IPS DF 19.7 (cell line): ENCODE measurements at places on chromosomes 6 and 20.
A peak's percentile ranks its signal among the peaks of the same experiment; 100 is the strongest.

- no peak for DNase-seq
These were observed 354.1 kb upstream of the ARID1B start for GRCh38 chr6:156423075-156423474.

- DNase-seq: no peak
These were observed 13.2 kb upstream of the NEDD9 start for GRCh38 chr6:11245381-11246256.

GRCh38 chr20:58893355-58894120 lies 41.0 kb downstream of the GNAS start:
- no peak for DNase-seq

DNA sequence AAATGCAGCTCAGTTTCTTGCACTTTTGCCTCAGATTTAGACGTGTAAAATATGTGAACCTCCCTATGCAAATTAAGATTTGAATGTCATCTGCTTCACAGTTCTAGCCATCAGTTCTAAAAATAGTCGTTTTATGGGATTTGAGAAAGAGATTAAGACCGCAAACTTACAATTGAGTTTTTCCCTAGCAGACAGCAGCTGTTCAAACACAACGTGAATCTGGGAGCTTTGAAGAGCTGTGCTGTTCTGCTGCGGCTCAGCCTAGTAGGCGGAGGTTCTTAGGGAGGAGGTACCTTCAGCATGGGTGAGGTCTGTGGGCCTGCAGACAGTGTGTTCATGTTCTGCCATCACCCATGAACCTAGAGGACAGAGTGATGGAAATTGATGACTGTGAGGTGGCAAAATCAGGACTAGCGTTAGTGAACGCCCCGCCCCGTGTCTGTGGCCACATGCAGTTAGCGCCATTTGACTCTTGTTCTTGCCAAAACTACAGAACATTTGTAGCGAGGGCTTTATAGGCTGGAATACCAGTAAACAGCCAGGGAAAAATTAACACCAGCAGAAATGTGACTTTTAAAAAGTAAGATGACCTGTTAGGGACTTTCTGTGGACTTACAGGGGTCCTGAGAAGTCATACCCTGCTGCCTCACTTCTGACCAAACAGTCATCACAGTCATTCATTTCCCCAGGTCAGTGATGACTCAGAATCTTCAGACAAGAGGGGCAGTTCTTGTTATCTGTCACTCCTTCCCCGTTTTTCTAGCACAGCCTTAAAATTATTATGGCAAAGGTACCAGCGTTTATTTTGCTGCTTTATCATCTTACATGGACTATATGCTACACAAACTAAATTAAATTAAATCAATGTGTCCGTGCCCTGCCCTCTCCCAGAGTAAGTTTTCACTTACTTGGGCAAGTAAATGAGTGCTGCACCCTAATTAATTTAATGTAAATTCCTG lies 84.3 kb upstream of the TMEM181 start:
- DNase-seq: no peak

GRCh38 chr6:80077067-80077466 lies 29.4 kb upstream of the BCKDHB start:
- peak; percentile 20 for DNase-seq

DNA sequence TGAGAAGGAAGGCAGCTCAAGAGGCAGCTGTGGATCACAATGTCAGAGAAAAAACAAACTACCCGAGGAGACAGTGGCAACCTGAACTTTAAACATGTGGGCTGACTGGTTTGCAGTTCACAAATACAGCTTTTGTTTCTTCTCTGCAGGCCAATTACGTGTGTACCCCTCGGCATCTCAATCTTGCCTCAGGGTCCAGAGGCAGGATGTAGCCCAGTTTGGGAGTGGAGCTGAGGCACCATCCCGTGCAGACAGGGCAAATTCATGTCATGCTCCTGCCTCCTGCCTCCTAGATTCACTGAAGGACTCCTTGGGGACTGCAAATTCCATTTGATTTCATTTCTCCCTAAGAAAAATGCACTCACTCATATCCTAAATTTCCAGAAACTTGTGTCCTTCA lies 94.2 kb upstream of the KCNK16 start:
- no peak for DNase-seq

- DNase-seq: no peak
These were observed 106.1 kb downstream of the NOL4L start for GRCh38 chr20:32479012-32479411.

DNA sequence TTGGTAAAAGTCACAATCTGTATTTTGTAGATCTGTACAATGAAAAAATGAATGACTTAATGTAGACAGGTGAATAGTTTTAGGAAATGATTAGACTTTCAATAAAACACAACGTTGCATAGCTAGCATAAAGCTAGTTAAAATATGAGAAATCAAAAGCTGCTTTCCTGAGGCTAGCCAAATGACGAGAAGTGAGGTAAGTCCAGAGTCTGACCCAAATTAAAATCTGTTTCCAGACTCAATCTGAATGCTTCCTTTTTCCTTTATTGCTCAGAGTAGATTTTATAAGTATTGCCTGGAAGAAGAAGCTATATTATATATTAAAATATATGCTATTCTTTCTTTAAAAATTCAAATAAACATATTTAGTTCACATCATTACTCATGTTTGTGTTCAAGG lies 615.4 kb downstream of the CD109 start:
- DNase-seq: no peak

- no peak for DNase-seq
These were observed 65.5 kb upstream of the NFATC2 start for GRCh38 chr20:51608061-51608460.

DNA sequence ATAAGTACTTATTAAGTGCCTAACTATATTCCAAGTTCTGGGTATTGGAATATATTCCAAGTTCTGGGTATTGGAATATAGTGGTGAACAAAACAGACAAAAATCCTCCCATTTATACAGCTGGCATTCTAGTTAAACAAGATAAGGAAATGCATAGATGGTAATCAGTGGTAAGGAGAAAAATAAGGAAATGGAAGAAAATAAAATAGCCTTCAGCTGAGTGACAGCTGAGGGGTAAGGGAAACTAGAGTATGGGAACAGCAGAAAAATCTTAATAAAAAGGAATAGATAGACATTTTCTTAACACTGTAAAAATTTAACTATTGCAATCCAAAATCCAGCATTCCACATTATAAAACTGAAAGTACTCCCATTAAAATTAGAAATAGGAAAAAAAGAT lies 17.2 kb upstream of the WFDC10A start:
- no peak for DNase-seq

GRCh38 chr20:33549229-33549999 lies 59.5 kb downstream of the CBFA2T2 start:
- no peak for DNase-seq

GRCh38 chr20:19448632-19449031 lies 236.2 kb downstream of the SLC24A3 start:
- no peak for DNase-seq

DNA sequence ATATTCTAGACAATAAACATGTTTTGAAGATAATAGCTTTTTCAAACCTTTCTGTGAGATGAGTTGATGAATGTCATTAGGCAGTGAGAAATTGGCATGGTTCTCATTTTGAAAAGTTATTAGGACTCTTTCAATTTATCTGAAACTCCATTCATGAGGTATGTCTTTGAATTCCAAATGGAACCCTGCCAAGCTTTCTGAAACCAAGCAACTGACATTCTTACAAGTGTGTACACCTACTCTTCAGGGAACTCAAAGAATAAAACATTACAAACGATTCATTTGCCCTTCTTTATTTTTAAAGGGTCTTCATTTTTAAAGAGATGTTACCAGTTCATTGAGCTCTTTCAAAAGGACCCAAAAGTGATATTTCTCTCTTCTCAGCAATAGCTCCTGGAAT lies 2.1 kb upstream of the TRDN start:
- DNase-seq: no peak

GRCh38 chr6:68473433-68474210 lies 161.5 kb upstream of the ADGRB3 start:
- no peak for DNase-seq

DNA sequence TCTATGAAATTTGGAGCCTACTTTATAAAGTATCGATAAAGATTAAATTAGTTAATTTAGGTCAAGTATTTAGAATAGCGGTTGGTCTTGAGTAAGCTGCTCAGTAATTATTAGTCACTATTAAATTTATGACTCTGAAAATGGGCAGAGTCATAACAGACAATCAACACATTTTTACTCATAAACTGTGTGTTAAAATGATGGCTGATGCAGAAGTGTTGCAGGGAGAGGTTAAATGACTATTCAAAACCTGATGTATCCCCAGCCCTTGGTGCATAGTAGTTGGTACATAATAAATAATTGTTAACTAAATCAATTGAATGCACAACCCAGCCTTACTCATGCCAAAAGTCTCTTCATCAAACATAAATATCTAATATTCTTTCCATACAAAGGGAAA lies 30.6 kb downstream of the HIVEP2 start:
- no peak for DNase-seq

GRCh38 chr6:56594699-56595098 lies 48.0 kb downstream of the DST start:
- DNase-seq: no peak

- no peak for DNase-seq
These were observed 111.8 kb downstream of the MCHR2 start for GRCh38 chr6:99882128-99882702.

DNA sequence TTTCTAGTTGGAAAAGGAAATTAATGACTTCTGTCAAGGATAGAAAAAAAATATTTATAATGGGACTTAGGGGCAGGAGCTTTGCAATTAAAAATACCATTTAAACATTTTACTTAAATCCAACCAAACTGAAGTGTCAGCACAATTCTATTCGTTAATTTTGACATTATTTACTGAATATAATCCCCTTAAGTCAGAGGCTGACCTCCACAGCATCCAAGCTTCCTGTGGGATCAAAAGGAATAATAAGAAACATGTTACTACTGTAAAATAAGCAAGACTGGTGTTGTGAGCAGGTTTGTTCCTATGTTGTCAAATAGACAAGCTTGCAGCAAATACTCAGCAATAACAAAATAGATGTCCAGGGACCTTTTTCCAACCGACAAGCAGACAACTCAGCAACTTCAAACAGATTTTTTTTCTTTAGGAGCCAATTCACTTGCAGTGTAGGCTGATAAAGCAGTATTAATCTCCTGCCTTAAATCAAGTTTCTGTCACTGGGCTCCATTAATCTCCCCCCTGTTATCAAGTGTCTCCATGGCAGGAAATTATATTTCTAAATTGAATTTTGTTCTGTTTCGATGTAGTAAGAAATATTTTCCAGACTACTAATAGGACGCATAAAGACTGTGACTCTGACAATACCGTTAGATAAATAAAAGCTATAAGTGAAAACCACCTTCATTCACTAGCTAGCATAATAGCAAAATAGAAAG lies 157.4 kb downstream of the HACE1 start:
- DNase-seq: no peak

DNA sequence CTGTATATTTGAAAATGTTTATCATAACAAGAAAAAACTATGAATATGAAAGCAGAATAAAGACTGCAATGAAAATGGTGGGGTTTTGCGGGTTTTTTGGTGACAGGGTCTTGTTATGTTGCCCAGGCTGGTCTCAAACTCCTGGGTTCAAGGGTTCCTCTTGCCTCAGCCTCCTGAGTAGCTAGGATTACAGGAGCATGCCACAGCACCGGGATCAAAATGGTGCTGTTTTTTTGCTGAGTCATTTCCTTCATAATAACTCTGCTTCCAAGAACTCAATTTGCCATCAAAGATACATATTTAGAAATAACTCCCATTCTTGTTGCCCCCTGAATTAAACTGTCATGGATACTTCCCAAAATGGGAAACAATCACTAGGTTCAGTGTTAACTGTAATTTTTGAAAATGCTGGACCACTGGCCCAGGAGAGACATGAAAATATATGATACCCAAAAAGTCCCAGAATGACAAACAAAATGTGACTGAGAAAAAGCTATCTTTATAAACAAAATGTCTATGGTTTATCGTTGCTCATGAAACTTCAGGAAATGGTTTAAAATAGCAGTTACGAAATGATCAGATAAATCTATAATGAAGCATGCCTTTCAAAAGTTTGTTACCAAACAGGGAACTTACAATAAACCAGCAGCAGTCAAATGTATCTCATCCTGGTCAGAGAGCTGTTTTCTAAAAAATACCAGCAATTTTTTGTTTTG lies 32.2 kb downstream of the ILRUN start:
- DNase-seq: no peak

- peak; percentile 35 for DNase-seq
These were observed 2.9 kb upstream of the BMP6 start for GRCh38 chr6:7723041-7723447.

GRCh38 chr6:105588123-105588710 lies 185.3 kb upstream of the PREP start:
- no peak for DNase-seq

- no peak for DNase-seq
These were observed 144.2 kb upstream of the FBXL4 start for GRCh38 chr6:99091985-99092384.

DNA sequence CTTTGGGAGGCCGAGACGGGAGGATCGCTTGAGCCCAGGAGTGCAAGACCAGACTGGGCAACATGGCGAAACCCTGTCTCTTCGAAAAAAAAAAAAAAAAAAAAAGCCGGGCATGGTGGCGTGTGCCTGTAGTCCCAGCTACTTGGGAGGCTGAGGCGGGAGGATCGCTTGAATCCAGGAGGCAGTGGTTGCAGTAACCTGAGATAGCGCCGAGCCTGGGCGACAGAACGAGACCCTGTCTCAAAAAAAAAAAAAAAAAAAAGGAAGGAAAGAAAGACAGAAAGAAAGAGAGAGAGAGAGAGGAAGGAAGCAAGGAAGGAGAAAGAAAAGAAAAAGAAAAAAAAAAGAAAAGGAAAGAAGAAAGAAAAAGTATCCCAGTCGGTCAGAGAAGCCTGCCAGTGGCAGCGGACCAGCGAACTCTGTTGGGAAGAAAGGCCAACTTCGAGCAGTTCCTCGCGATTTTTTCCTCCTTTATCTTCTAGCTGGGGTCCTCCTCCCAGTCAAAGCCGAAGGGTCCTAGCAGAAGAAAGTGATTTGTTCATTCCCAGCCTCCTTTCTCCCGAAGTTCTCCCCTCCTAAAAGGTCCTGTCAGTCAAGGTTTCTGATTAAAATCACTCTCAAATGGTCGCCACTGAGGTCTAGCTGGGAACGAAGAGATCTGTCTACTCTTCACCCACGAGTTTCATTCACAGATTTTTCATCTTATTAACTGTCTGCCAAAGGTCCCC lies 2.4 kb upstream of the SYCP2L start:
- DNase-seq: peak; percentile 25

DNA sequence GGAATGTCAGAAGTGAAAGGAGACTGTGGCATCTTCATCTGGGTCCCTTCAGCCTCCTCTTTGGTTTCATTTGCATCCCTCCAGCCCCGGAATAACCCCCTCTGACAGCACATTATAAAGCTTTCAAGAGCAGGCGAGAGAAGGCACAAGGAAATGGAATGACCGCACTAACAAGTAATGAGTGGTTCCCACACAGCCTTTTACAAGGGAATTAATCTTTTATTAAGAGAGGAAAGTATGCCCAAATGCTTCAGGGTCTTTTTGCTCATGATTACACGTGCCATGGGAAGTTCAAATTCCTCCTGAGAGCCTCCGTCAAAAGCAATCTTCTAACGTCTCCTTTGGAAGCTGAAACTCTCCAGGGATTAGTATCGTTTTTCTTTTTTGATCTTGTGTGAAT lies 347.0 kb downstream of the BTBD3 start:
- DNase-seq: no peak
